Cortex of kidney (tissue), 1 donor: ENCODE measurements at places on chromosomes 3 and 15.

DNA sequence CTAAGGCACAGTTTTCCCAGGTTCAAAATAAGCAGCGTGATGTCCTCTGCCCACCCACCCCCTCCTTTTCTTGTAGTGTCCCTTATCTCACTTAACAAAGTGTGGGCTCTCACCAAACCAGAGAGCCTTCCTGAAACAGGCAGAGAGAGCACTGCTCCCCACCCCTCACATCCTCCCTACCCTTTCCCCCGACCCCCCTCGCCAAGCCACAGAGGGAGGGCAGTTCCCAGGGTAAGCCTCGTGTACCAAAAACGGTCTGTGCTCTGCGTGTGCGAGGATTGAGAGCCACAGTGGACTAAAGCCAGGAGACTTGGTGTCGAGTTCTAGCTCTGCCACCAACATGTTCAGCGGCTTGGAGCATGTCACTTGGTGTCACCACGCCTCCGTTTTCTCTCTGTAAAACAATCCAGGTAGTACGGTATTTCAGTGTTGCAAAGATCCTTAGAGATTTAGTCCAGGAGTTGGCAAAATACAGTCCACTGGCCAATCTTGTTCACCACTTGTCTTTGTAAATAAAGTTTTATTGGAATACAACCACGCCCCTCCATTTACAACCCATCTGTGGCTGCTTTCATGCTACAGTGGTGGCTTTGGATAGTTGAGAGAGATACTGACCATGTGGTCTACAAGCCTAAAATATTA is 249.9 kb downstream of the OPA1 start:
- no peak for DNase-seq

GRCh38 chr15:28914483-28915023 is 28.8 kb downstream of the APBA2 start:
- DNase-seq: no peak

GRCh38 chr3:175075269-175075668 is 216.1 kb downstream of the NAALADL2 start:
- DNase-seq: no peak

DNA sequence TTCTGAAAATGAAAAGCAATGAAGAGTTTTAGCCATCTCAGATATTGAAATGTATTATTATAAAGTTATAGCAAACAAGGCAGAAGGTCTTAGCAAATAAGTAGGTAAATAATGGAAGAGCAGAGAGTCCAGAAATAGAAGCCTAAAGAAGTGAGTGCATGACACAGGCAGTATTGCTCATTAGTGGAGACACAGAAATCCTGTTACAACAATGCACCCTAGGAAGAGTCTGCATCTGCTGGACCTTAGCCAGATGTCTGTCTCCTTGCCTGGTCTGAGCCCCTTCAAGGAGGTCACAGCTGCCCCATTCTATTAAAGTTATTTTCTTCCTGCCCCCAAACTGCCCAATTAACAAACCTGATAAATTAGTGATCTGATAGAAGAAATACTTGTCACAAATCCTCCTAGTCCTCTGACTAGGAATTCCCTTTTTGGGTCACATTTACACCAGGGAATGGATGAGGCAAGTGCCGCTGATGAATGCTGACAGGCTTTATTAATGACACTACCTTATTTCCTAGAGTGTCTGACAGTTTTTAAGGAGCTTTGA is 51.9 kb downstream of the HOMER2 start:
- DNase-seq: no peak

GRCh38 chr3:61901986-61902385 is 340.6 kb downstream of the PTPRG start:
- no peak for DNase-seq

DNA sequence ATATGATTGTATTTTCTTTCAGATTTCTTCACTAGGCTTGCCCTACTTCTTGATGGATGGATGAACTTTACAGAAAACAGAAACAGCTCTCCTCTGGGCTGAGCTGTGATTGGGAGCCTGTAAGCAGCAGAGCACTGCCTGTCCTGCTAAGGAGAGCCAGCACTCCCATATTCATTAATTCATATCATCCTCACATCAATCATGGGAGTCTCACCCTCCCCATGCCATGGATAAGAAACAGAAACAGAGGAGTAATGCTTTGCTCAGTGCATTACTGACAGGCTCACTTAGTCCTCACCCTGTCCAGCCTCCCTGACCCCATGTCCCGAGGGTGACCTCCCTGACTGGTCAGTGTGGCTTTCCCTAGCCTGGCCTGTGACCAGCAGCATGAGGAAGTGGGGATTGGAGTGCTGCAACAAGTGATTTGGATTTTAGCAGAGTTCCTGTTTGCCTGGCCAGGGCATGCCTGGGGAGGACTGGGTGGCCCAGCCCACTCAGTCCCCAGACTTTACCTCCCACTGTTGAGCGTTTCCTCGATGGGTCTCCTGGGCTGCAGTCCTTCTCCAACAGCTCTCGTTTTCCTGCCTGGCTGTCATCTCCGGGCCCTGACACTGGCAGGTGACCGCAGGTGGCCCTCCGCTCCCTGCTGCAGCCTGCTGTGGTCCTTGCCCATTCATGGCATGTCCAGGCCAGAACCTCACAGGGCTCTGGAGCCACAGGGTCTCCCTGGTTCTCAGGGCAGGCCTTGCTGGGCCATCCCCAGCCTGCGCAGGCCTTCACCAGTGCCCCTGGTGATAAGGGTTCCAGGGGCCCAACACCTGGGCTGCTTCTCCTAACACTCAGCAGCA is 1.3 kb upstream of the TMIE start:
- DNase-seq: no peak

DNA sequence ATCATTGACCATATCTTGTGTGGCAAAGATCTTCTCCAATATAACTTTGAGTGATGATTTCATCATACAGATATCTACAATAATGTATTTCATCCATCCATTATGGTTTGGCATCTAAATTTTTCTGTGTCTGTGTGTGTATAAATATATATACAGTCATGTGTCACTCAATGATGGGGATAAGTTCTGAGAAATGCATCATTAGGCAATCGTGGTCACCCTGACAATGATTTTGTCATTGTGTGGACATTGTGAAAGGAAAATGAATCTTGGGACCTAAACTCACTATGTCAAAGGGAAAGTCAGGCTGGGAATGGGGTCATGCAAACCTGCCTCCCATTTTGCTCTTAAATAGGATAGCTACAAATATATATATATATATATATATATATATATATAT is 12.4 kb downstream of the CFAP161 start:
- no peak for DNase-seq

GRCh38 chr15:90979582-90979981 is 14.8 kb downstream of the PRC1 start:
- DNase-seq: no peak

- DNase-seq: no peak
Measured at GRCh38 chr3:81931265-81932251, 170.1 kb upstream of the GBE1 start.

DNA sequence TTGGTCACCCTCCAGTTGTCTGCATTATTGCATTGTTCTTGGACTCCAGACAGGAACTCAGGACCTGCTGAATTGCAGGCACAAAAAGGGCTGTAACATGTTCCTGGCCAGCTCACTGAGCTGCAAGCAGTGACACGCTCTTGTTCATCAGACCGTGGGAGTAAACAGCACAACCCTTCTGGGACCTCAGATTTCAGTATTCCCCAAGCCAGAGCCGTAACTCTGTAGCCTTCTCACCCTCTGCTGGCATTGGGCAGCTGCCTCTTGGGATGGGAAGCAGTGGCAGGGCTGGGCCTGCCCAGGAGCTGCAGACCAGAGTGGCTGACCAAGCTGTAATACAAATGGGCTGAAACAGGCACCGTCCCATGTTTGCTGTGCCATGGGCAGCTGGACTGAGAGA is 607.1 kb upstream of the BCHE start:
- DNase-seq: no peak

DNA sequence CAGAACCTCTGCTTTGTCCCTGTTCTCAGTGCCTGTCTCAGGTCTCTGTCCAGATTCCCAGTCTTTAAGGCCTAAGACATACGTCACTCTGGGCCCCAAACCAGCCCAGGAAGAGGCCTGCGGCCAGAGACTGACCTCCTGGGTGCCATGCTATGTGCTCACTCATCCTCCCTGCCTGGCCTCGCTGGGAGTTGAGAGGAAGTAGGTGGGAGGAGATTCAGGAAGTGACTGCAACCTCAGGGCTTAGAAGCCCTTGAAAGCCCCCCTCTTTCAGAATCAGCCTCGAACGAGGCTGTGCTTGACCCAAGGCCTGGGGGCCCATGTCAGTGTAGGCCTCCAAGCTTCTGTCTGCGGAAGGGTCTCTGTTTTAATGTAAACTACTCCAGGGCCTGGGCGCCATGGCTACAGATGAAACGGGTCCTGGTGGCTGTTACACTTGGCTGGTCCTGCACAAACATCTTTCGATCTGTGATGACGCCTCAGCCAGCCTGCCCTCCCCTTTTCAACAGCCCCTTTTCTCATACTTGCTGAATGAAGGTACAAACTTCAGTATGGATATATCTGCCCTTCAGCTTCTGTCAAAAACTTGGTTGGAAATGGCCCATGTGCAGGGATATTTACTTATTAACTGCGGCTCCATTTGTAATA is 11.7 kb downstream of the RASGRF1 start:
- no peak for DNase-seq

GRCh38 chr15:63501256-63502089 is 2.9 kb upstream of the USP3 start:
- no peak for DNase-seq

DNA sequence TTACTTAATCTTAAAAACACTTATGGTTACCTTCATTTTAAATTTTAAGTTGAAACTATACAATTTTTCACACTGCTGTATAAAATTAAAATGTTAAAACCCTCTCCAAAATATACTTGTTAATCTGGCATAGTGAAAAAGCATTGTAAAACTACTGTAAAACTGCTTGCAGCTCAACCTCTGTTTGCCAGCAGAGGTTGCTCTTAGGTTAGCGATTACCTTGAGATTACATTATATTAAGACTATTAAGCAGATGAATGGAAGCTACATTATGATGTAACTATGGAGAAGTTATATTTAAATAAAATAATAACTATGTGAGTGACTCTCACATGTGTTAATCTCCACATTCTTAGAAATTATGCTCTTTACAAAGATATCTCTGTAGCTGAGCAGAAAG is 143.6 kb upstream of the SLITRK3 start:
- DNase-seq: no peak

GRCh38 chr3:160831401-160831800 is 75.4 kb downstream of the PPM1L start:
- DNase-seq: no peak

GRCh38 chr3:81063896-81064295 is 697.5 kb downstream of the GBE1 start:
- no peak for DNase-seq

- no peak for DNase-seq
Measured at GRCh38 chr15:44435893-44436667, 8.7 kb downstream of the CTDSPL2 start.
